ENCODE measurements at places on chromosomes 12 and 14.

DNA sequence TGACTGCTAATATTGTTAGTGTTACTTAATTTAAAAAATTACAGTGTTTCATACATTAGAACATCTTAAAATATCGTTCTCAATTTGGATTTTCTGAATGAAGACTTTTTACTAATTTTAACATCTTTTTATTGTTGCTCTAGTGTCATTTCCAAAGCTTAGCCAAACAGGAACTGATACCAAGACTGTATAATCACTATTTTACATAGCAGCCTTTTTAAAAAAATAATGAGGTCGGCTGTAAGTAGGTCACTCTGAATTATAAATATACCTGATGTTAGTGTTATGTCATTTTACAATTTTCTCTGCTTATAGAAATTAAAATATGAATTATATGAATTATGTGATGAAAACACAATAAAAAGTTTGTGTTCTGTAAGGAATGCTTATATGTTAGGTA lies 321.5 kb downstream of the TMEM117 start:
- no peak for DNase-seq

DNA sequence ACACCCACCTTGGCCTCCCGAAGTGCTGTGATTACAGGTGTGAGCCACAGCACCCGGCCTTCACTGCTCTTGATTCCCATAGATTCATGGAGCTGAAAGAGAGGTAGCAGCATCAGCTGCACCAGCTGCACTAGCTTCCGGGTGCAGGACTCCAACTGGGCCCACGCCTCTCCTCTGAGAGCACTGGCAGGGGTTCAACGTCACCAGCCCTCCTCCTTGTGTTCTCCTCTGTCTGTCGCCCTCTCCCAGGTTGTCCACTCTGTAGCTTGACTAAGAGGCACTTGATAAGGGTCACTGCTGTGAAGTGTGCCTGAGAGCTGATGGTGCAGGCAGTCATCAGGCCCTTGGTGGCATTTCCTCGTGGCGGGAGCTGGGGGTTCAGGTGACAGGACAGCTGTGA lies 28.3 kb downstream of the MLXIP start:
- DNase-seq: no peak

GRCh38 chr12:6266541-6266966 lies 43.9 kb upstream of the PLEKHG6 start:
- DNase-seq: no peak

DNA sequence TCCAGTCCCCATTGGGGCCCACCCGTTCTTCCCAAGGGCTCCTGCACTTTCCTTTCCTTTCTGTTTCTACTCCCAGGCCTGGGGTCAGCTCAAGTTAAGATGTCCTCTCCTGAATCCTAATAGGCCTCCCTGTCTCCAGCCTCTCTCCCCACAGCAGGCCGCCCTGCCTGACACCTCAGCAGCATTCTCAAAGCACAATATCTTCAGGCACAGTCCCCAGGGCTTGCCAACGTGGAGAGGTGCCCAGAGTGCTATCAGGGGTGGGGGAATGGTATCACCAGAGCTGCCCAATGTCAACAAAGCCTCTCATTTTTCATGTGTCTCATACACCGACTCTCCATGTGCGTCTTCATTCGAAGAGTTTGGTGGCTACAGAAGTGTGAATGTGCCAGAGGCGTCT lies 123.0 kb downstream of the FOXN3 start:
- no peak for DNase-seq

- peak; percentile 23 for DNase-seq
These were observed 35.3 kb downstream of the MSRB3 start for GRCh38 chr12:65313719-65314317.

DNA sequence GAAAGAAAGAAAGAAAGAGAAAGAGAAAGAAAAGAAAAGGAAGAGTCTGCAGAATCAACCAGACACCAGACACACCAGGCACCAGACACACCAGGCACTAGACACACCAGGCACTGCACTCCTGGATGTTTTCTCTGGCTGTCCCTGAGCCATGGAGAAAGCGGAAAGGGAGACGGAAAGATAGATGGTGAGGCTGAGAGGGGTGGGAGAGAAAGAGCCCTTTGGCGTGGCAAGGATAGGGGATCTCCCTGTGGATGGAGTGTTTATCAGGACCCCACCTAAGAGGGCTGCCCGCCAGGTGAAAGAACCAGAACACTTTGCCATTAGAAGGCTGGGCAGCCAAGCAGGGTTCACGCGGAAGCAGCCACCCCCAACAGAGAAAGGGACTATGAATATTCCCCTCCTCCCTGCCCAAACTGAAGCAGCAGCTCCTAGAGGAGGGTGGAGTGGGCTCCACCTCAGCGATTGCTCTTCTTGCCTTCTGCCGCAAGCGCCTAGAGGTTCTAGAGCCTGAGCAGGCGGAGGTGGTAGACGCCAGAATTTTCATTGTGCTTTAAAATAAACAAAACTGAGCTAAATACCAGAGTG lies 13.4 kb downstream of the ST8SIA1 start:
- DNase-seq: peak; percentile 30

GRCh38 chr12:129606239-129606638 lies 297.6 kb downstream of the TMEM132D start:
- DNase-seq: no peak

DNA sequence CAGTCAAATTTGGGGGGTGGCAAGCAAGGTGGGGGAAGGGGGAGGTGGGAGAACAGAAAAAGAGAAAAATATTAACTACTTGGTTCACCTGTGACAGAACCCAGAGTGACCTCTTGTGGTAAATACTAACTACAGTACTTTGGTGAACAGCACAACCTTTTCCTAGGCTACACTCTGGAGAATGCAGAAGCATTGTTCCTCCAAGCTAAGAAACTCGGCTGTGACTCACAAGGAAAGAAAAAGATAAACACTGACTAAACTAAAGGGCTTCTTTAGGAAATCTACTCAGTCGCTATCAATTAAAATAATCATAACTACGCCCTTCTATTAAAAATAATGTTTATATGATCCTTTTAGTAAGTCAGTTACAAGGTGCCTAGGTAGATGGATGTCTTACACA lies 5.4 kb downstream of the KCNH5 start:
- DNase-seq: peak; percentile 81

- no peak for DNase-seq
These were observed 35.0 kb downstream of the ACADS start for GRCh38 chr12:120760349-120761254.

GRCh38 chr14:93944348-93945069 lies 17.4 kb downstream of the FAM181A start:
- DNase-seq: no peak

DNA sequence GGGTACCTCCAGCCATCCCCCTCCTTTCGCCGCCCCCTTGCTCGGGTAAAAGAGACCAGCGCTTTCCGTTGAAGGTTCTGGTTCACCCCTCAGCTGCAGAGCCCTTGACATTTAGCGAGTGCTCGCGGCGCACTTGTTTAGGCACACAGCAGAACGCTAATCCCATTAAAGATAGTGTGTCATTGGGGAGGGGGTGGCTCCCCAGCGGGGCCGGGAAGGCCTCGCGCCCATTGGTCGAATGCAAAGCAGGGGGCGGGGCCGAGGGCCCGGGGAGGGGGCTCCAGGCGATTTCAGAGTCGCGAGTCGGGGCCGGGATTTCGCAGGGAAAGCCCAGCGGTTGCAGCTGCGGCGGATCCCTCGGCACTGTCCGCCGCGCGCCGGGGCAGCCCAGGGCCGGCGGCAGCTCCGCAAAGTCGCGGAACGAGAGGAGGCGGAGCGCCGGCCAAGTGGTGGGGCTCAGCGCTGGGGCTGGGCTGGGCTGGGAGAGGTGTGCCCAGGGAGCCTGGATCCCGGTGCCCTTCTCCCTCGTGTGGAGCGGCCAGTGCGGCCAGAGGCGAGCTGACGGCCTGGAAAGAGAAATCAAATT lies 122.9 kb downstream of the TSPAN9 start:
- DNase-seq: peak; percentile 93

DNA sequence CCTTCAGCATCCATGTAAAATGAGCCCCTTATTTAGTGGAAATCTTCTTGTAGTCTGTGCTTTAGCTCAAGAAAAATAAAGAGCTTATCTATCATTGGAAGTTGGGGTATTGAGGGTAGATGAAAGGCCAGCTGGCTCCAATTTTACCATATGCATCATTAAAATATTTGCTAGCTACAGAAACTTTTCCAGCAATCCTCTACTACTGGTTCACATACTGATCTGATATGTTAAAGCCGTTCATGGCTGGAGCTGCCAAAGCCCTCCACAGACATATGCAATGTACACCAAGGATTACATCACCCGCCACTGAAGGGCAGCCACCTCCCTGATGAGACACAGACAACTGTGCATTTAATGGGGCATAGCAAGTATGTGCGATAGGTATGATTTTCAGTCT lies 1205.3 kb downstream of the GALC start:
- no peak for DNase-seq

DNA sequence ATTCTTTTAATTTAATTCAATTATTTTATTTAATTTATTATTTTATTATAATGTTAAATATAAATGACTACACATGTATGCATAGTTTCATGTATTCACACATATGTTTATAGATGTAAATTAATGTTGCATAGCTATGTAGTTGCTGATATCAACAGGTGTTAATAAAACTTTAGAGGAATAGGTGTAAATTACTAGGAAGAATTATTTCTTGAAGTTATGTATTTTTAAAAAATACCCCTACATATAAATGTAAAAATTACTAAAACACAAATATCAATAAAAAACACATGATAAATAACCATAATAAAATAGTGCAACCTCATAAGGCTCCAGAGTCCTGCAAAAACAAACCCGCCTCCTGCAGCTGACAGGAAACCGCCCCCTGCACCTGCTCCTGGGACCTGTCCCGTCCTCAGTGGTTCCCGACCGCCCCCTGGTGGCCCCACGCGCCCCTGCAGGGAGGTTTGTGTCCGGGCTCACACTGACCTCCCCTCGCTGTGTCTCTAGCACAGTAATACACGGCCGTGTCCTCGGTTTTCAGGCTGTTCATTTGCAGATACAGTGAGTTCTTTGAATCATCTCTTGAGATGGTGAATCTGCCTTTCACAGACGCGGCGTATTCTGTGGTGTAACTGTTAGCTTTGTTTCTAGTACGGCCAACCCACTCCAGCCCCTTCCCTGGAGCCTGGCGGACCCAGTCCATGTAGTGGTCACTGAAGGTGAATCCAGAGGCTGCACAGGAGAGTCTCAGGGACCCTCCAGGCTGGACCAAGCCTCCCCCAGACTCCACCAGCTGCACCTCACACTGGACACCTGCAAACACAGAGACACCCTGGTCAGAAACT lies 1264.0 kb downstream of the TMEM121 start:
- peak; percentile 24 for DNase-seq

DNA sequence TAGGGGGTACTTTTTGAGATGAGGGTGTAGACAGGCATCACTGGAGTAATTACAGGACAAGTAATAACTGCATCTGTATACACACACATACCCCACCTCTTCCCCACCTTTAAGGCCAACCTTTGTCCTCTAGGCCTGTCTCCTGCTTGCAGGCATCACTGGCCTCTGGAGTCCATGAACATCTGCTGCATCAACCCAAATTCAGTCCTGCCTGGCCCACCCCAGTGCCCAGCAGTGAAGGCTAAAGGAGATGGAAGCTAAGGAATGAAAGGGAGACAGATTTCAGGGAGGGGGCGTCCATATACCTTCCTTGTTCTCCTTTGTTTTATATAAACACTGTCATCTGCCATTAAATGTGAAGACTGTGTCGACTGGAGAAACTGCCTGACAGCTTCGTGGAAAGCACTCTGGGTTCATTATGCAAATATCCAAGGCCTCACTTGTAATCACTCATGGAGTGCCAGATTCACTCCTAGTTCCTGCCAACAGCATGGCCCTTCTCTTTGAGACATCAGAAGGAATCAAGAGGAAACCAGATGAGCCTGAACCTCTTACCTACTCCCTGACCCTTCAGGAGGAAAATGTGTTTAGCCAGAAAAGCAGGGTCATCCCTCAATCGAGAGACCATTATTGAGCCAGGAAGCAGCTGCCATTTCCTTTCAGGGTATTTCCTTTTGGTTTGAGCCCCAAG lies 64.4 kb downstream of the SERPINA3 start:
- DNase-seq: no peak

DNA sequence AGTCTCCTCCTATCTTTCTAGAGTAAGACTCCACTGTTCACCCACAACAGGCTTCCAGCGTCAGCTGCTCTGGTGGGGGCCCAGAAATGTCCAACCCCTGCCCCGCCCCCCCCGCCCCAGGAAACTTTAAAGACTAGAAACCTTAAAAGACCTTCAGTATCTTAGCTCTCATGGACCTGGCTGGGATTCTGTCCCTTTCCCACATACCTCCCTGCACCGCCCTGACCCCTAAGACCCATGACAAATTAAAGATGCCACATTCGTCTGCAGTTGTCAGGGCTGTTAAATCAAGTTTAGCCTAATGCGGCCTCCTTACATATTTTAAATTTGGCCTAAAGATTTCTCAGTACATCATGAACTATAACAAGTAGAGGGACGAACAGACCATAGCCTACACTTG lies 10.0 kb upstream of the SERPINA10 start:
- DNase-seq: no peak

- no peak for DNase-seq
These were observed 8.3 kb downstream of the DERA start for GRCh38 chr12:15919418-15919817.

GRCh38 chr14:87397499-87397898 lies 595.5 kb downstream of the GALC start:
- no peak for DNase-seq
